IMR-90 (cell line): ENCODE measurements at places on chromosomes 3 and 15. TPM values are rescaled to one million over a fixed set of nuclear protein-coding genes. Genes with fewer than 3 reads are reported as not detected.

The CHRNA3 gene
- total RNA-seq: not detected in 2 replicates

The PLA2G4D gene
- not detected in 2 replicates for total RNA-seq

The CAPN3 gene
- total RNA-seq: under 0.01 and 1.4 TPM in 2 replicates

The TIMP4 gene
- total RNA-seq: 0.54 and 0.56 TPM in 2 replicates

The CDHR4 gene
- not detected in 2 replicates for total RNA-seq

The UCN2 gene
- 0.54 and 0.56 TPM in 2 replicates for total RNA-seq

The MKRN3 gene
- under 0.01 and 0.56 TPM in 2 replicates for total RNA-seq

The ZXDC gene
- total RNA-seq: 13.1 and 14.3 TPM in 2 replicates

The SMCO1 gene
- not detected in 2 replicates for total RNA-seq

The SLC27A2 gene
- total RNA-seq: under 0.01 TPM in 1 of 2 replicates, not detected in the other

The STRA6 gene
- not detected in 2 replicates for total RNA-seq

The LAMB2 gene
- total RNA-seq: 179 and 213 TPM in 2 replicates

The SNTN gene
- not detected in 2 replicates for total RNA-seq

The RPL39L gene
- total RNA-seq: 32.5 and 34.6 TPM in 2 replicates

The ARL6 gene
- total RNA-seq: 3.4 and 11.7 TPM in 2 replicates

The ALS2CL gene
- total RNA-seq: 1.4 and 2.2 TPM in 2 replicates

The PPIB gene
- total RNA-seq: 1,601 and 1,682 TPM in 2 replicates

The HTR3E gene
- not detected in 2 replicates for total RNA-seq

The GALNT15 gene
- 14.7 and 19.7 TPM in 2 replicates for total RNA-seq

The PLSCR2 gene
- total RNA-seq: not detected in 2 replicates

The ASB14 gene
- total RNA-seq: not detected in 2 replicates

The CAMKV gene
- total RNA-seq: not detected in 2 replicates

The ZNF106 gene
- 87.5 and 107 TPM in 2 replicates for total RNA-seq

The SPINT1 gene
- total RNA-seq: 0.56 and 0.90 TPM in 2 replicates

The GOLGA6D gene
- total RNA-seq: not detected in 2 replicates

The TUSC7 gene
- total RNA-seq: not detected in 2 replicates

The RYR3 gene
- 0.18 TPM in 1 of 2 replicates, not detected in the other for total RNA-seq

The MYL3 gene
- not detected in 2 replicates for total RNA-seq

The CCDC39 gene
- total RNA-seq: not detected in 2 replicates

The CLEC3B gene
- total RNA-seq: 1.9 and 3.6 TPM in 2 replicates

The ETV5 gene
- total RNA-seq: 20.1 and 25.3 TPM in 2 replicates

The TM4SF18 gene
- total RNA-seq: under 0.01 TPM in 1 of 2 replicates, not detected in the other

The CIB2 gene
- 2.2 and 2.5 TPM in 2 replicates for total RNA-seq

The TTC21A gene
- total RNA-seq: 0.56 and 0.90 TPM in 2 replicates
